ENCODE measurements at places on chromosomes 2 and 18. TPM values are rescaled to one million over a fixed set of nuclear protein-coding genes. Genes with fewer than 3 reads are reported as not detected.

The LBX2 gene
- 1.9 TPM for total RNA-seq

The SF3B1 gene
- 100 TPM for total RNA-seq

The KCNG2 gene
- total RNA-seq, result 2.2 TPM

The PPP3R1 gene
- 18.5 TPM for total RNA-seq

The EVX2 gene
- total RNA-seq, result 0.09 TPM

The IL1RL1 gene
- 11.6 TPM for total RNA-seq

The ORMDL1 gene
- 38.9 TPM for total RNA-seq

The CHN1 gene
- 46.6 TPM for total RNA-seq

Data from pericardium fibroblast (primary cell).